ENCODE measurements at places on chromosomes 12 and 14.

DNA sequence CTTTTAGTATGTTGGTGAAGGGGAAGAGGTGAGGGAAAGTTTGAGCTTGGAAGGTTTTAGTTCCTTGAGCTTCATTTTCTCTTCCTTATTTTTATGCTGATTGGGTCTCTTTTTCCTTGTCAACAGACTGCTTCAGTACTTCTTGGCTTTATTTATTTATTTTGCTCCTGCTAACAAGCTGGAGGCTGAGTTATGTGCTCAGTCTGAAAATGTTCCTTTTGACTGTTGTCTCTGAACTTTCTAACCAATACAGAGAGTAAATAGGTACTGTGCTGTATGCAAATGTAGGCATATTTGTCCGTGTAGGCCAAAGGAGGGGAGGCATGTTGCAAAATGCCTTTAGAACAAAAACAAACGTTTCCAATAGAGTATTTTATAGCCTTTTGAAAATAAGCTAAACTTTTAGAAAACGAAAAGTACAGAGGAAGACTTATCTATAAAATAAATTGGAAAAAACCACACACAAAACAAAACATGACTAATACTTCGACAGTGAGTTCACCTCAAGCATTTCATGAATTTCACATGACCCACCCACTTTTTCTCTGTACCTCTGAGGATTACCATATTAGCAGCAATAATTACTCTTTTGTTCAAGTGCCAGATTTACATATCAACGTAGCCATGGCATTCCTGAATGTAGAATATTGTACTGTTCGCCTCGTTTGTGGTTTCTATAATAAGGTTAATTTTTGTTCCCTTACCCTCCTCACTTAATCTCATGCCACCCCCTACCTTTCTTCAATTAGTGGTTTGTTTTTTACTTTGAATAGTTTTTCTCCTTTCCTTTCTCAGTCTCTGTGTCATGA, 4.7 kb upstream of the CREBL2 start:
- DNase-seq: no peak

GRCh38 chr14:35304812-35305462, 12.8 kb downstream of the PSMA6 start:
- no peak for DNase-seq

GRCh38 chr14:67077921-67078320, 111.3 kb upstream of the GARIN2 start:
- DNase-seq: no peak

DNA sequence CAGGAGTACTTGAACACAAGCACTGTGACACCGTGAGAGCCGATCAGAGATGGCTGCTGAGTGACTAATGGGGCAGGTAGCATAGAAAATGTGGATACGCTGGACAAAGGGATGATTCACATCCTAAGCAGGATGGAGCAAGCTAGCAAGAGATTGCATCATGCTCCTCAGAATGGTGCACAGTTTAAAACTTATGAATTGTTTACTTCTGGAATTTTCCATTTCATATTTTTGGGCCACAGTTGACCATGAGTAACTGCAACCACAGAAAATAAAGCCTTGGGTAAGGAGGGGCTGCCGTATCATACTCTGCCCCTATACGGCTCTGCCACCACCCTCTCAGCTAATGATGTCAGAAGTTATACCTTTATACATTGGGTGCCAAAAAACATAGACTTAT, 23.3 kb upstream of the MARK3 start:
- DNase-seq: no peak

- no peak for DNase-seq
These were observed 465.9 kb upstream of the TBX3 start for GRCh38 chr12:115149685-115150378.

DNA sequence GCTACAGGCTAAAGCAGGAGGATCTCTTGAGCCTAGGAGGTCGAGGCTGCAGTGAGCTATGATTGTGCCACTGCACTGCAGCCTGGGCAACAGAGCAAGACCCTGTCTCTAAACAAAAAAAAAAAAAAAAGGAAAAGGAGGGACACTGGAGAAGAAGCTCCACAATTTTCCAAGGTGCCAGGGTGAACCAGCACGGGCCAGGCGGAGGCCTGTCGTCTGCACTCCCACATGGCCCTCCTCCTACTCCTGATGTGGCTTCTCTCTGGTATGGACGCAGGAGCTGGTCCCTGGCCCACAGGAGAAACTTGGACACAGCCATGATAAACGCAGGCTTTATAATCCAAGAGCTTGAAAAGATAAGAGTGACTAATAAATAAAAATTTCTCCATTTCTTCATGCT, 341.2 kb downstream of the CACNA1C start:
- DNase-seq: no peak

- peak; percentile 45 for DNase-seq
These were observed 199.4 kb upstream of the FOXN3 start for GRCh38 chr14:89616425-89616824.

- no peak for DNase-seq
These were observed 49.6 kb downstream of the MYRFL start for GRCh38 chr12:69874606-69875005.

All from NCI-H69 (cell line).